Stimulated activated CD4-positive, alpha-beta T cell treated with anti-CD3 and anti-CD28 coated beads, Interleukin-1b, Interleukin-23, amount 100 ng/mL, for 24 hours (primary cell): ENCODE measurements at places on chromosomes 13 and 19.

DNA sequence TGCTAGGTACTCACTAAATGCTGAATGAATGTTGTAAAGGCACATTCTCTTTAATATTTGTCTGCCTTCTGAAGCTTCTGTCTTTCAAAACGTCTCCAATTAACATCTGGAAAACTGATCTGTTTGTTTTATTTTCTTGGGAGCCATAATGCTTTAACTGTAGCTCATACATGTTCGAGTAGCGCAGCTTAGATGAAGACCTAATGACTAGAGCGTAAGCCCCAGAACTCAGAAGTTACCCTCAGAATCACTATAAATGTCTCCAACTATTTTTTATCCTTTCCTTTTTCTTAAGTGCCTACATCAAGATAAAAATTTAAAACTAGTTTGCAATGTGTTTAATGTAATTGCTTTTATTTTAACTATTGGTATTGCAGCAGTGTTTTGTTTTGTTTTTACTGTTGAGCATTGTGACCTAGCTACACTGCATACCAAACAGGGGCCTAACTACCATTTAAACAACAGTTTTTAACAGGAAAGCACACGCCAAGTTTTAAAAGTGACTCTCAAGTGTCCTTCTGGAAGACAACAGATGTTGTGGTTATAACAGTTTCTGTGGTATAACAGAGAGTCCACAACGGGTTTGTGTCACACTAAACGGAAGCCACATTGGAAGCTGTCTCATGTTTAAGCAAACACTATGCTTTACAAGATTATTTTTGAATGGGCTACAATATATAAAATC is 42.0 kb downstream of the MRPL57 start:
- DNase-seq: no peak

DNA sequence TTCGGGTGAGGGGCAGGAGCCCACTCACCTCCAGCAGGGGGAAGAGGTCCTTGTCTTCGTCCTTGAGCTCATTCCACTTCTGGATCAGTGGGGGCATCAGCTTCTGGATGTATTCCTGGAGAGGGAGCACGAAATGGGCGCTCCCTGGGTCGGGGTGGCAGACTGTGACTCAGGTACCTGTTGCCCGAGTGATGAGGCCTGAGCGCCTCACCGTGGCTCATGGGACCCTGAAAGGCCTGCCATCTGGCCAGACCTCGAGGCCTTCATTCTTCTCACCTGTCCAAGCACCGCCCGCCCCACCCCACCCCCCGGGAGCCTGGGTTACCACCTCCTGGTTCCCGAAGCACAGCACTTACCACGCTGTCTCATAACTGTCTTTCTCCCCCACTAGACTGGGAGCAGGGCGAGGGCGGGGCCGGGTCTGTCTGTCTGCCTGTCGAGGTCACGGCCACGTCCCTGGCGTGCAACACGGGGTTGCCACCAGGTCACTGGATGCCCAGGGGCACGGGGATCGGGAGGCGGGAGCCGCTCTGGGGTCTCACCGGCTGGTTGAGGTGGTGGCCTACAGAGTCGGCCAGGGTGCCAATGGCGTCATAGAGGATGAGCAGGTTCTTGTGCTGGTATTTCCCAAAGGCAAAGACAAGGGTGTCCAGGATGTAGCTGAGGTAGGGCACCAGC is 9.4 kb upstream of the FBXW9 start:
- no peak for DNase-seq

- no peak for DNase-seq
These were observed 28.4 kb upstream of the ZNF681 start for GRCh38 chr19:23787106-23787505.

DNA sequence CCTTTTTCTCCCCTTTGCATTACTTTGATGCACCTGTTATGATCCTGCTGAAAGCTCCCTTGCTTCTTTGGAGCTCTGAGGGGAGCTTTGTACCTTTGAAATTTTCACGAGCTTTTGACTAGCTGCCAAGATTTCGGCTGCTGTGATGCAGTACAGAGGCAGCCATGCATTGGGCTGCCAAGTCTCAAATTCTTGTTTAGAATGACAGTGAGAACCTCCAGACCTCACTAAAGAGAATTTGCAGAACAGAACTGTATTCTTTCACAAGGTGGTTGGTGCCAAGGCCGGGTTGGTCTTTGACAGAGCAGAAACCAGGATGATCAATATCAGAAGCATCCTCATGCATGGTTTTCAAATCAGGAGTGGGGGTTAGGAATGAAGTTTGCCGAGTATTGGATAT is 414.8 kb downstream of the GPC5 start:
- no peak for DNase-seq

DNA sequence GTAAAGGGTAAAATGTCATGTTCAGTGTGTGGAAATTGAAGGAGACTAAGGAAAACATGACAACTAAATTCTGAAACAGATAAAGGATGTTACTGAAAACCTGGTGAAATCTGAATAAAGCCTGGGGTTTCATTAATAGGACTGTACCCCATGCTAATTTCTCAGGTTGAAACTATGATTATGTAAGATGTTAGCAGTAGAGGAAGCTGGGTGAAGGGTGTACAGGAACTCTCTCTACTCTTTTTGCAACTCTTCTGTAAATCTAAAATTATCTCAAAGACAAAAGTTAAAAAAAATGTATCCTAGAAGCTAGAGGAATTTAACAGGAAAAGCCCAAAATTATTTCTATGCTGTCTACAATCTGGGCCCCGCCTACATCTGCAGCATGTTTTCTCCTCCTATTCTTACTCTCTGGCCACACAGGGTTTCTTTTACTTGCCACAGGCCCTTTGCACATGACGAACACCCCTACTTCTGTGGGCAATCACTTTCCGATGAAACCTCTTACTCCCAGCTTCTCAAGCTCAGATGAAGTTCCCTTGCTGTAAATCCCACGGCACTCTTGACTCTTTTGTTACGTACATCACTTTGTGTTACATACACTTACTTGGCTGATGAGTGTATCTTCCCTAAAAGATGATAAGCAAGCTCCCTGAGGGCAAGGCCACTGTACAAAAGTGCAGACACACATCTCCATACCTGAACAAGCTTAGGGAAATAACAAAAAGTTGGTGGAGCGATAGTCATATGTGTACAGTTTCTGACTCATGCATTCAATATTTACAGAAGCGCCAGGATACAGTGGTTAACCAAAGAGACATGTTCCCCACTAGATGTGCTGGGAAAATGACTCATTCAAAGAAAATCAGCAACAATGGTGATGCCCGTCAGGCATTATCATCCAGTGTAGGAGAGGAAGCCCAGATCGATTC is 32.6 kb downstream of the RUBCNL start:
- DNase-seq: peak; percentile 9

- no peak for DNase-seq
These were observed 309.3 kb downstream of the DCT start for GRCh38 chr13:94170145-94170571.

GRCh38 chr13:67736646-67737420 is 506.7 kb upstream of the PCDH9 start:
- no peak for DNase-seq
